ENCODE measurements at places on chromosomes 11 and 22. TPM values are rescaled to one million over a fixed set of nuclear protein-coding genes. Genes with fewer than 3 reads are reported as not detected.

DNA sequence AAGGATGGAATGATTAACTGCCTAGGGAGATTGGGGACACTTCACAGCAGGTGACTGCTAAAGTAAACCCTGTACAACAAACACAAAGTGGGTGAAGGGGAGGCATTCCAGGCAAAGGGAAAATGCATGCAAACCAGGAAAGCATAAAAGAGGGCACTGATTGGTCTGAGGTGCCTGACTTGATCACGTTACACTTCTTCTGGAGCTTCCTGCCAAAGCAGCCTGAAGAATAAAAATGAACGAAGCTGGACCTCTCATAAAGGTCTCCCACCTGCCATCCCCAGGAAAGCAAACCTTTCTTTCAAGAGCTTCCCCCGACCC lies 46.7 kb upstream of the SCUBE2 start:
- H3K36me3 ChIP-seq, result peaks cover 38% of the 10 kb centered on the region
- no peaks in the 10 kb centered on the region for H3K27me3 ChIP-seq
- no peak overlapping the region for H3K4me3 ChIP-seq
- H3K27ac ChIP-seq, result no peak overlapping the region

- no peaks in the 10 kb centered on the region for H3K4me1 ChIP-seq
- no peak overlapping the region for H3K27ac ChIP-seq
- H3K36me3 ChIP-seq, result no peaks in the 10 kb centered on the region
- no peaks in the 10 kb centered on the region for H3K27me3 ChIP-seq
- peak; percentile 22 for DNase-seq
These were observed 25.8 kb upstream of the NUCB2 start for GRCh38 chr11:17250561-17251350.

- DNase-seq, result no peak
- peaks cover 5% of the 10 kb centered on the region for H3K36me3 ChIP-seq
- H3K4me1 ChIP-seq, result peaks cover 28% of the 10 kb centered on the region
- no peaks in the 10 kb centered on the region for H3K27me3 ChIP-seq
These were observed at the start of gene CREB3L1 for GRCh38 chr11:46277622-46278386. Gene CREB3L1, plus strand, starts transcription at chr11:46277662. Its CDS starts 450 bp downstream, at chr11:46278112.

- no peaks in the 10 kb centered on the region for H3K27me3 ChIP-seq
- no peak for DNase-seq
- H3K27ac ChIP-seq, result no peak overlapping the region
- H3K4me3 ChIP-seq, result no peak overlapping the region
- no peaks in the 10 kb centered on the region for H3K4me1 ChIP-seq
These were observed 9.7 kb downstream of the RHOD start for GRCh38 chr11:67066333-67066709.

- no peak overlapping the region for H3K27ac ChIP-seq
- H3K4me3 ChIP-seq, result no peak overlapping the region
- no peak for DNase-seq
- peaks cover 26% of the 10 kb centered on the region for H3K27me3 ChIP-seq
- no peaks in the 10 kb centered on the region for H3K36me3 ChIP-seq
These were observed 16.7 kb downstream of the TP53AIP1 start for GRCh38 chr11:128926000-128926399.

DNA sequence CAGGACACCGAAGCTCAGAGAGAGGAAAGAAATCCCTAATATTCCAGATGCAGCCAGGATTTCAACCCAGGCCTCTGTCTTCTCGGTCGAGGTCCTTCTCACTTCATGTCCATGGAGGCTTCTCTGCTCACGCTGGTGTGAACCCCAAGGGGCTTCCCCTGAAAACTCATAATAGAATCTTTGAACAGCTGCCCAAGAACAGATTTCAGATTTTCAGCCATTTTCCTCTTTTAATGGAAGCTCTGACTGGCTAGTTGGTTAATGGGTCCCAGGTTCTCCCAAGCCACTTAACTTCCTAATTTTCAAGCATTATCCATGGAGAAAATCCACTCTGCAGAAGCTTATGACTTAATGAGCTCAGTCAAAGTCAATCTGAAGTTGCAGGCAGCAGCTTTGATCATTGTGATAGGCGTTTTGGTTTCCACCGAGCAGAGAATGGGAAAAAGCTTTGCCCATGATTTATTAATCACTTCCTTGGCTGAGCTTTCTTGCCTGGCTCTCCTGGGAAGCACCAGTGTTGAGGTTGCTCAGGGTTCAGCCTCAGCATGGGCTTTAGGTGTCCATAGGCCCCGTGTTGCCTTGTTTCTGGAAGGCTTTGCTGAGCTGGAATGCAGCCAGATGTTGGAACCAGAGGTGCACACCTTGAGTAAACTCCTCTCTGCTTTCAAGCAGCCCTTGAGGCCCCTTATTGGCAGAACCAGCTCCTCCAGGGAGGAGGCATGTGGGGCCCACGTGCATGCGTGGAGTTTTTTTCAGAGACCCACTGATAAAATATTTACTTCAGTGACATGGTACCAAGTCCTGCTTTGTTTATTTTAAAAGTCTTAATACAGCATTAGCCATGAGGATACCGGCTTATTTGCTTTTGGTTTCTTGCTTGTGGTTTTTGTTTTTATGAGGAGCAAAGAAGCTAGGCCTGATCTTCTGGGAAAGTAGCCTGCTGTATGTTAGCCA lies 25.5 kb downstream of the LDLRAD3 start:
- peaks cover 2% of the 10 kb centered on the region for H3K4me1 ChIP-seq
- H3K36me3 ChIP-seq, result no peaks in the 10 kb centered on the region
- H3K27ac ChIP-seq, result no peak overlapping the region
- no peak overlapping the region for H3K4me3 ChIP-seq

OOSP1 gene
- not detected for total RNA-seq

SOX6 gene
- 12.5 TPM for total RNA-seq

OR8A1 gene
- total RNA-seq, result not detected

SCUBE1 gene
- total RNA-seq, result not detected

BIRC2 gene
- 204 TPM for total RNA-seq

TPBGL gene
- not detected for total RNA-seq

C22orf31 gene
- total RNA-seq, result not detected

CATSPERZ gene
- not detected for total RNA-seq

RIMBP3B gene
- 0.28 TPM for total RNA-seq

RIC3 gene
- not detected for total RNA-seq

Measured in IMR-90 (cell line).